ENCODE measurements at places on chromosomes 6 and 20.
A peak's percentile ranks its signal among the peaks of the same experiment; 100 is the strongest.

GRCh38 chr6:47400581-47400980 lies 77.0 kb upstream of the CD2AP start:
- DNase-seq: no peak

DNA sequence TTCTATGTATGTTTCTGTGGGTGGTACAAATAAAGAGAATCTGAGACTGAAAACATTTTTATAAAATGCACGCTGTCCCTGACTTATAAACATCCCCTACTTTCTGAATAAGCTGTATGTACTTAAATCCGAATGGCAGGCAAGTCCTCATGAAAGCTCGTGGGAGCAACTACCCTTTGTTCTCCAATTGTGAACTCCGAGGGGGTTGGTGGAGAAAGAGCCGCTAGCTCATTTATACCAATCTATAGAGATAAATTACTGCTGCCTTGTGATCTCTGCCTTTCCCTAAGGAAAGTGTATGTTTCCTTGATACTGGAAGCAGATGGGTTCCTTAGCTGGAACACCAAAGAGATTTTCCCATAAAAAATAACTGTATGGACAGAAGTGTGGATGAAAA lies 84.5 kb downstream of the GJA10 start:
- no peak for DNase-seq

- DNase-seq: no peak
Observed at GRCh38 chr20:23000232-23000947, 34.7 kb upstream of the SSTR4 start.

GRCh38 chr20:62136283-62137091 lies 6.7 kb downstream of the PSMA7 start:
- DNase-seq: peak; percentile 80

- no peak for DNase-seq
Observed at GRCh38 chr20:35734374-35734773, 7.7 kb downstream of the RBM39 start.

DNA sequence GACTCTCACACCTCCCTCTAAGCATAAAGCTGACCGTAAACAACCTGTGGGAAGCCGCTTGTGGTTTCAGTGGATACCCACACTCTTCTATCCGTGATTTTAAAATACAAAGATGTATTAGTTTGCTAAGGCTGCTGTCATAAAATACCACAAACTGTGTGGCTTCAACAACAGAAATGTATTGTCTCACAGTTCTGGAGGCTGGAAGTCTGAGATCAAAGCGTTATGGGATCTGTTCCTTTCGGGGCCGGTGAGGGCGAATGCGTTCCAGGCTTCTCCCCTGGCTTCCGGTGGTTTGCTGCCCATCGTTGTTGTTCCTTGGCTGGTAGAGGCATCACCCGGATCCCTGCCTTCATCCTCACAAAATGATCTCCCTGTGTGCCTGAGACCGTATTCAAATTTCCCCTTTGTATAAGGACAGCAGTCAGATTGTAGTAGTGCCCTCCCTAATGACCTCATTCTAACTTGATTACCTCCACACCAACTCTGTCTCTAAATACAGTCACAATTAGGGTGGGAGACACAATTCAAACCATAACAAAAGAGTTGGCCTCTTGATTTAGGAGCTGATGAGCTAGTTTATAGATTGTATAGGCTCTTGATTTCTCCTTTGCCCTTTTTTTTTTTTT lies 210.6 kb upstream of the SOX4 start:
- no peak for DNase-seq

- DNase-seq: no peak
Observed at GRCh38 chr6:13248994-13249393, 79.3 kb downstream of the TBC1D7 start.

DNA sequence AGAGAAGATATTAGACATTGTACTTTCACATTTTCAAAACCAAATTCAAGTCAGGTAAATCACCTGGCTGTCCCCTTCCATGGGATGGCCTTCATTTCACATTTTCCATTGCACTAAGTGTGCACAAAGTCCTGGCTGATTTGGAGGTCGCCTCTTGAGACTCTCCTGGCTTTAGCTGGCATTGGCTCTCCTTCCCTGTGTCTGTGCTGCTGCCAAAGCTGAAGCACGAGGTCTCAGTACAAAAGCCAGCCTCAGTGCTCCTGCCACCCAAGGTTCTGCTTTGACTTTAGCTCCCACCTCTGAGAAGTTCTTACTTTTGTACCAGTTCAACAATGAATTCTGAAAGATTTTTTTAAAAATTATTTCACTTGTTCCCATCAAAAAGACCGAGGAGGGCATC lies 289.2 kb upstream of the CNR1 start:
- DNase-seq: no peak

GRCh38 chr6:45597424-45597823 lies 219.7 kb upstream of the SUPT3H start:
- no peak for DNase-seq

- DNase-seq: peak; percentile 72
Observed at GRCh38 chr20:51639206-51639832, 96.8 kb upstream of the NFATC2 start.

- peak; percentile 78 for DNase-seq
Observed at GRCh38 chr6:106360410-106360988, at the start of gene CRYBG1. TSS of gene CRYBG1 (plus strand) at chr6:106360717. CDS start at chr6:106360909, 192 bp downstream.

GRCh38 chr6:31922942-31923341 lies 4.6 kb upstream of the C2 start:
- peak; percentile 71 for DNase-seq

DNA sequence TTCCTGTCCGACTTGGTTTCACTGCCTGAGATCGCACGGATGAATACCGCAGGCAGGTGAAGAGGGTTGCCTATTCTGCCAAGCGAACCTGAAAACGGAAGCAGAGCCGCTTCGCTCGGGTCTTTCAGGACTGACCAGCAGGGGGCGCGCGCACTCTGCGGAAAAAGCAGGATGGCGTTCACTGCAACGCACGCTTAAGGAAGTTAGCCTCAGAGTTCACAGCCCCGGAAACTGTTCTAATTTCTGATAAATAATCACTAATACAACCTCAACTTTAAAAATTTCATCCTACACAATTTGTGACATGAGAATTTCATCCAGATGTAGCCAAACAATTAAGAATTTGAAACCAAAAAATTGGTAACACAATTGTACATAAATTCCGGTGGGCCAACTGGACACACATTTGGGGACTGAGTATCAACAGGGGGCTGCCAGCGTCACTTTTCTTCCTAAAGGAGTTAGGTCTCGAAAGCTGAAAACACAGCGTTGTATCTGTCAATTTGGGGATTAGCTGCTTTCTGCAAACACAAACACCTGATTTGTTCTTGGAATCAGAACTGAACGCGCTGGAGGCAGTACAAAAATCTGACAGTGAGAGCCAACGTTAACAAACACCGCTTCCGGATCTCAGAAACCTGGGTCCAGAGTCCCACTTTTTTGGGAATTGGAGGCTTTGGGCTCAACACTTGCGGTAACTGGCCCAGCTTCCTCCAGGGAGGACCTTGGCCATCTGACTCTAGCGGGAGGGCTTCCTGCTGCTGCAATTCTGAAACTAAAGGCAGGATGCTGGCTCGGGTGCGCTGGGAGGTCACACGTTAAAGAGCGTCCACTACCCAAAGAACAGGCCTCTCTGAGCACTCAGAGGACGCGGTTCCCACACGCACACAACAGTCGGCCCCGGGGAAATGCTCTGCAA lies 8.8 kb downstream of the PXDC1 start:
- DNase-seq: peak; percentile 94

GRCh38 chr6:159023893-159024292 lies 20.9 kb downstream of the TAGAP start:
- peak; percentile 54 for DNase-seq

DNA sequence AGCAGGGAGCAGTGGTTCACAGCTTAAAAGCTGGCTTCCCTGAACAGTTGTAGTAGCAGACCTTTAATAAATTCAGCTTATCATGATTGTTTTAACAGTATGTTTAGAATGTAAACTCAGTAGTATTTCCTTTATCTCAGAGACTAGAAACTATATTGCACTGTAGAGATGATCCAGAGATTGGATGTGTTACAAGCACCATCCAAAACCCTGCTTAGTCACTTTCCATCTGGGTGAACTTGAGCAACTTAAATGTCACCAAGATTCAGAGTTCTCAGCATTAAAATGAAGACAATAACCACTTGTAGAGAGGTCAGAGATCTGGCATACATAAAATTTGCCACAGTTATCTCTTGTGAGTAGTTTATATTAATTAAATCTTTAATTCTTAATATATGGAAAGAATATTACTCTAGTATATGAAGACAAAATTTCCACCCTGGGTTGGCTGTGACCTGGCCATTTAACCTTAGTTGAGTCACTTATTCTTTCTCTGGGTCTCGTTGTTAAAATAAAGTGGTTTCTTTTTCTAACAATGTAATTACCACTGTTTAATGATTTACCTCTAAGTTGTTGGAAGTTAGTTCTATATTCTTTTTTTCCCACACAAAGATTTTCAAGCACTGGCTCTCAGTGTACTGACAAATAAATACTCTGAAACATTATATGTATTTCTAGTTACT lies 239.2 kb upstream of the FKBP1C start:
- DNase-seq: no peak

- peak; percentile 33 for DNase-seq
Observed at GRCh38 chr20:25196786-25197120, 1.2 kb downstream of the ENTPD6 start.

GRCh38 chr6:159880412-159880975 lies 10.3 kb upstream of the MAS1 start:
- DNase-seq: no peak

GRCh38 chr6:146426516-146426915 lies 117.1 kb upstream of the RAB32 start:
- DNase-seq: no peak

- peak; percentile 96 for DNase-seq
Observed at GRCh38 chr6:90413867-90414266, 117.2 kb upstream of the BACH2 start.

GRCh38 chr20:22577515-22578220 lies 6.7 kb downstream of the FOXA2 start:
- DNase-seq: no peak

GRCh38 chr6:130396722-130397121 lies 30.9 kb downstream of the TMEM200A start:
- no peak for DNase-seq

- DNase-seq: no peak
Observed at GRCh38 chr20:62726716-62727583, 18.3 kb downstream of the NTSR1 start.

DNA sequence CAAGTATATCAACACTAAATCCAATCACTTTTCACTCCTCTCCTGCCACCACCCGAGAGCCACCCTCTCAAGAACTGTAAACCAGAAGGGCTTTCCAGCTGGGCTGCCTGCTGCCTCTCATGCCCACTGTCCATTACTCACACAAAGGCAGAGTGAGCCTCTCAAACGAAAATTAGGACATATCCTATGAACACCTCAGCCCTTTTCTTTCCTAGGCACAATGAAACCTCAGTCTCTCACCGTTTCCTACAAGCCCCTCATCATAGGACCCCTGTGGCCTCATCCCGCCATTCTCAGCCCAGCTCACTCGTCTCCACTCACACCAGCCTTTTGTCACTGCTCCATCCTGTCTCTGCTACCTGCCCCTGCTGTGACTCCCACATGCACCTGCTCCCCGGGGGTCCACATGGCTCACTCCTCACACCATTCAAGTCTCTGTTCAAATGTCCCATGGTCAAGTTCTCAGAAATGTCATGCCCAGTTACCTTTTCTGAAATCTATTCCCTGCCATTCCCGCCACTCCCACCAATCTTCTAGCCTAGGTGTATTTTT lies 7.4 kb downstream of the HLA-F start:
- DNase-seq: no peak

- DNase-seq: no peak
Observed at GRCh38 chr20:52722926-52723688, 249.1 kb upstream of the TSHZ2 start.

- no peak for DNase-seq
Observed at GRCh38 chr6:84392261-84392660, 164.8 kb upstream of the CEP162 start.

DNA sequence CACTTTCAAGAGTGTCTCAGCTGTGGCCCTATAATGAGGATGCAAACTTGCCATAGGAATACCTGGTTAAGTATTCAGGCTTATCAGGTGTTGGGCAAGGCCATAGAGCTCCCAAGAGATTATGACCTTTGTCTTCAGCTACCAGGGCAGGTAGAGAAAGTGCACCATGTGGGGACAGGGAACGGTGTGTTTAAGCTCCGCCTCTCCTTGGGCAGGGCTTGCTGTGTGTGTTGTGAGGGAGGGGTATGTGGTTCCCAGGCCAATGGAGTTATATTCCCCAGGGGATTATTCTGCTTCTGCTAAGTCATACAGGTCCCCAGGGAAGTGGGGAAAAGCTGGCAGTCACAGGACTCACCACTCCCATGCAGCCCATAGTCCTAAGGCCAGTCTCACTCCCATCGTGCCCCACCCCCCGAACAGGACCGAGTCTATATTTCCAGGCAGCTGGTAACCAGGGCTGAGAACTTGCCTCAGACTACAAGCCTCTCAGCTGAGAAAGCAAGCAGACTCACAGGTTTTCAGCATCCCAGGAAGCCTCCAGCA lies 660.2 kb downstream of the HTR1B start:
- no peak for DNase-seq

DNA sequence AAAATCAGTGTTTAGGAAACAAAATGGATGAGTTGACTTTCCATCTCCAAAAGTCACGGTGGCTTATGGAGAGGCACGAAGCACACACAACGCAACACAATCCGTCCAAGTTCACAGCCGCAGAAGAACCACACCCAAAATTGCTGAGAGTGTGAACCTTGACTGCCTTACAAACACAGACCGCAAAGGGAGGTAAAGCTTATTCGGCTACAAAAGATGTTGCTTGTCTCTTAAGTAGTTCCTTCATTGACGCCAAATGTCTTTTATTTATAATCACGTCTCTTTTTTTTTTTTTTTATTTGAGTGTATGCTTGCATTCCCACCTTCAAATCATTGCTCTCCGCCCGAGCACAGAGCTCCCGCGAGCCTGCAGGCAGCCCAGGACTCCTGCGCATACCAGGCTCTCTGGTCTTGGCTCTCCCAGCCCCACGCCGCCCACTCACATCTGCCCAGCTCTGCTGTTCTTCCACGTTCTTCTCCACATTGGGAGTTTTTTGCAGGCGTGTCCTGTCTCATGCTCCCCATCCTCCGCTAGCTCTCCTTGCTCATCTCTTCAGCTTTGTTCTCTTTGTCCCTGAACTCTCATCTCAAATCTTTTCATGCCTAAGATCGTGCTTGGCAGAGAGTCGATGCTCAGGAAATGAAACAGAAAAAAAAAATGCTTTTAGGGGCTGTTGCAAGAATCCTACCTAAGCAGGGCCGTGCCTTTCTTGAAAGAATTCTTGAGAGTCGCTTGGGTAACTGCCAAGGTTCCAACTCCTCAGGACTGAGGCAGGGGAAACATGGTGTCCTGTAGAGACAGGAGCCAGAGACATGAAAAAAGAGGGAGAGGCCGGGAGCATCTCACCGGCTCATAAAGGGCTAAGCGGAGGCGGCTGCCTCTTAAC lies 25.8 kb downstream of the LY86 start:
- DNase-seq: peak; percentile 54

DNA sequence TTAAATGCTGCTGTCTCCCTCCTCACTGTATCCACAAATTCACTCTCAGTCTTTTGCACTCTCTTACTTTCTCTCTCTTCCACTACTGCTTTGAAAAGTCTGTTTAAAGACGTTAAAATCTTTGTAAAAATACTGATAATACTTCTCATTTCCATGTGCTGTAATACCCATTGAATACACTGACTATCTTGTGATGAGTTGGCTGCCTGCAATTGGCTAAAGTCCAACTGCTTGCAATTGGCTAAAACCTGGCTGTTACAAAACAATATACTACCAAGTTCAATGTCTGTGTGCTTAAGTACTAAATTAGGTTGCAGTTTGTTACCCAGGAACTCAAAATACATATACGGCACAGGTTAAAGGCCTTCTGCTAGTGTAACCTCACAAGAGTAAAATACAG lies 264.8 kb downstream of the THBS2 start:
- no peak for DNase-seq
